Fibroblast of the conjunctiva (primary cell): ENCODE measurements at places on chromosomes 16 and 17.

DNA sequence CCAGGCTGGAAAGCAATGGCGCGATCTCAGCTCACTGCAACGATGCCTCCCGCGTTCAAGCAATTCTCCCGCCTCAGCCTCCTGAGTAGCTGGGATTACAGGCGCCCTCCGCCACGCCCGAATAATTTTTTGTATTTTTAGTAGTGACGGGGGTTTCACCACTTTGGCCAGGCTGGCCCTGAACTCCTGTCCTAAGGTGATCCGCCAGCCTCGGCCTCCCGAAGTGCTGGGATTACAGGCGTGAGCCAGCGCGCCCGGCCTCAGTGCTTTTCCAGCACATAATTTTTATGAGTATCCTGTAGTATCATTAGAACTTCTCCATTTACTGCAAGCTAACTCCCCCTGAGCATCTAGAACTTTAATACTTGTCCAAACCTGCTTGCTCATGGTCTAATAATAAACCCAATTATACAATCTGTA is 1.8 kb downstream of the UBE2G1 start:
- DNase-seq: no peak

GRCh38 chr16:67013823-67014633 is 14.9 kb upstream of the CBFB start:
- no peak for DNase-seq

DNA sequence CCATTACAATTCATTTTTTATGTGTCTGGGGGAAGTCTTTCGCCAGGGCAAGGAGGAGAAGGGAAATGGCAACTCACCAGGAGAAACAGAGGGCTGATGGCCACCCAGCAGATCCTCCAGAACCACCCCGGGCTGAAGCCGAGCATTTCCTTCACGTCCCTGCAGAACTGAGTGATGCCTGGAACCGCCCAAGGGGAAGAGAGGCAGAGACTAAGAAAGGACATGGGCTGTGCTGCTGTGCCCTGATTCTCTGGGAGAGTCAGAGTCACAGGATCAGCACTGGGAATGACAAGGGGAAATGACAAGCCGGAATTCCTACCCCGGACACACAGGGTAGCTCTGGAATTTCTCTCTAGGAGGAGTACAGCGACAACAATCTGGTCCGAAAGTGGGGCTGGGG is 27.8 kb downstream of the SLC6A4 start:
- no peak for DNase-seq

DNA sequence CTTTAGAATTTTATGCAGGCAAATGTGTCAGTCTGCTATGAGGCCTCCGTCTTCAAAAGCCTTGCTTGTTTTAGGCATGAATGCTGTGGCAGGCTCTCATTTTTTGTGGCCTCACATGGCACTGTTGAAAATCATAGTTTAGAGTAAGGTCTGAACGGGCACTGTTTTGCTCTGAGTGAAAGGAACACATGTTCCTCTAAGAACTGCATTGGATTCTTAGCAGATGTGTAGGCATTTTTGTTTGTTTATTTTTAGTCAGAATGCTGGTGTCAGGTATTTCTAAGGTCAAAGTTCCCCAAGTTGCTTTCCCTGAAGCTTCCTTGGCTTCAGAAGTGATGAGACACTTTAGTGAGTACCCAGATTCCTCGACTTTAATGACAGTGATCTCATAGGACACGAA is 173.7 kb downstream of the HS3ST3B1 start:
- DNase-seq: no peak
